ENCODE measurements at places on chromosomes 5 and 9.

- DNase-seq = no peak
Measured at GRCh38 chr9:124164811-124165210, 92.9 kb upstream of the NEK6 start.

GRCh38 chr9:33351547-33351946 lies 50.8 kb downstream of the AQP7 start:
- no peak for DNase-seq

DNA sequence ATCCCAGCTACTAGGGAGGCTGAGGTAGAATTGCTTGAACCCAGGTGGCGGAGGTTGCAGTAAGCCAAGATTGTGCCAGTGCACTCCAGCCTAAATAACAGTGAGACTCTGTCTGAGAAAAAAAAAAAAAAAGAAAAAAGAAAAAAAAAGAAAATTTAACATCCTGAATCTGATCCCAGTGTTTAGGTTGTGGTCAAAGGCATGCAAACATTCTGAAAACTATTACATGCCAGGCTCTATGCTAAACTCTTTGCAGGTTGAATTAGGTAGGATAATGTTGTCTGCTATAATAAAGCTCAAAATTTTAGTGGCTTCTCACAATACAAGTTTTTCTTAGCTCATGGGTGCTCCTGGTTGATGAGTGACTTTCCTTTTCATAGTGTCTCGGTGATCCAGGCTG lies 367.4 kb downstream of the PSAT1 start:
- DNase-seq = no peak

- no peak for DNase-seq
Measured at GRCh38 chr5:167555565-167556166, 735.8 kb upstream of the WWC1 start.

Data from progenitor cell of endocrine pancreas (in vitro differentiated cells).